CD8-positive, alpha-beta memory T cell (primary cell): ENCODE measurements at places on chromosomes 5 and 9.
A peak's percentile ranks its signal among the peaks of the same experiment; 100 is the strongest.

DNA sequence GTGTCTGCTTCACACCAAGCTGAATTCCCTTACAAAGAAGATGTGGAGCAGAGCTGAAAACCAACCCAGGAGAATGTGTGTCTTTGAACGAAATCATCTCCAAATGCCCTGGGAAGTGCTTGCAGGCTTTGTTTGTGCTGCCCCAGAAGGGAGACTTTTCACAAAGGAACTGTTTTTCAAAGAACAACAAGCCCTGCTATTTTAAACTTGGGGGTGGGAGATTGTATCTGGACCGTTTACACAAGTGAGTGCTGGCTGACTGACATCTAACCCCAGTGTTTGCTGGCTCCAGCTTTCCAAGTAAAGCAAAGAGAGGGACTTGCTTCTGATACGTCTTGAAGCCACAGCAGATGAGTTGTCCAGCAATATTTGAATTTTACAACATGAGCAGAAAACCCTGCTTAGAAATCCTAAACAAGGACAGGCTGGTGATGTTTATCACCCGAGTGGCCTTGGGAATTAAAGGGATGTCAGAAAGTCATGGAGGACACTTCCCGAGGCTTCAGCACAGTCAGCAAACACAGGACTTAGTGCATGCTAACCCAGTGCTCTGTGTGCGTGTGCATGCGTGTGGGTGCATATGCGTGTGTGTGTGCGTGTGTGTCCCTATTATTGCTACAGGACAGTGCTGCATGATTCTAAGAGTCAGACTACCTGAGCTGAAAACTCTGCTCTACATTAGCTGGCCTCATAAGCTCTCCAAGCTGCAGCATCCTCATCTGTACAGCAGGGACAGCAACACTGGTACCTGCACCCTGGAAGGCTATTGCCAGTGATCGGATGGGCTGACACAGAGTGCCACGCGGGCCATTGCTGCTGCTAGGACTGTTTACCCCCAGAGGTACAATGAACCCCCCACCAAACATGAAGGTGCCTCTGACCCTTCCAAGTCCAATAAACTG lies 1.4 kb downstream of the ADAMTS12 start:
- H3K27me3 ChIP-seq = peaks cover 5% of the 10 kb centered on the region
- no peak overlapping the region for H3K27ac ChIP-seq
- DNase-seq = no peak
- H3K36me3 ChIP-seq = no peaks in the 10 kb centered on the region
- H3K4me3 ChIP-seq = no peak overlapping the region

DNA sequence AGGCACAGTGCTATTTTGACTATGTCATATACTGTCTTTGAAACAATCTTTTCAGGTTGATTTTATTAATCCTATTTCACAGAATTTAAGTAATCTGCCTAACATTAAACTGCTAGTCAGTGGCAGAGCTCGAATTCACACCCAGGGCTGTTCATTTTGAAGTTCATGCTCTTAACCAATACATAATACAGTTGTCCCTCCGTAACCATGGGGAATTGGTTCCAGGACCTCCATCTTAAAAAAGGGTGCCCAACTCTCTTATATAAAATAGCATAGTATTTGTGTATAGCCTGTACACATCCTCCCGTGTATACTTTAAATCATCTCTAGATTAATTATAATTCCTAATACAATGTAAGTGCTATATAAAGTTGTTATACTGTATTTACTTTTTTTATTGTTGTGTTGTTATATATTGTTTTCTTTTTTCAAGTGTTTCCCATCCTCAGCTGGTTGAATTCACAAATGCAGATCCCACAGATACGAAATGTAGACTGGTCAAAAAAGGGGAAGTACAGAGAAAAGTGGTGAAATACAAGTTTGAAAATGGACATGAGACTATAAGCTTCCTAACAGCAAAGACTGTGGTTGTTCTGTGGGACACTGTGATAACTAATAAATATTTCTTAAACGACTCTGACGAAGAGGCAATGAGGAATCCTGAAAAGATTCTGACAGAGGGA lies 18.3 kb downstream of the RFX3 start:
- no peaks in the 10 kb centered on the region for H3K36me3 ChIP-seq
- H3K4me3 ChIP-seq = no peak overlapping the region
- peak overlapping the region; percentile 53 for H3K27ac ChIP-seq
- peaks cover 15% of the 10 kb centered on the region for H3K4me1 ChIP-seq

- DNase-seq = no peak
- no peak overlapping the region for H3K4me3 ChIP-seq
- no peaks in the 10 kb centered on the region for H3K27me3 ChIP-seq
- no peaks in the 10 kb centered on the region for H3K4me1 ChIP-seq
- no peaks in the 10 kb centered on the region for H3K36me3 ChIP-seq
Observed at GRCh38 chr9:135463140-135463539, 16.4 kb upstream of the PPP1R26 start.

GRCh38 chr9:3528451-3528850 lies 2.6 kb upstream of the RFX3 start:
- H3K36me3 ChIP-seq = no peaks in the 10 kb centered on the region
- peaks cover 52% of the 10 kb centered on the region for H3K4me1 ChIP-seq
- H3K27me3 ChIP-seq = no peaks in the 10 kb centered on the region
- DNase-seq = peak; percentile 52
- H3K27ac ChIP-seq = peak overlapping the region; percentile 100

GRCh38 chr9:105296877-105297287 lies 52.4 kb downstream of the SLC44A1 start:
- H3K4me1 ChIP-seq = no peaks in the 10 kb centered on the region
- peaks cover 3% of the 10 kb centered on the region for H3K36me3 ChIP-seq
- no peak for DNase-seq
- no peak overlapping the region for H3K4me3 ChIP-seq
- H3K27ac ChIP-seq = no peak overlapping the region

DNA sequence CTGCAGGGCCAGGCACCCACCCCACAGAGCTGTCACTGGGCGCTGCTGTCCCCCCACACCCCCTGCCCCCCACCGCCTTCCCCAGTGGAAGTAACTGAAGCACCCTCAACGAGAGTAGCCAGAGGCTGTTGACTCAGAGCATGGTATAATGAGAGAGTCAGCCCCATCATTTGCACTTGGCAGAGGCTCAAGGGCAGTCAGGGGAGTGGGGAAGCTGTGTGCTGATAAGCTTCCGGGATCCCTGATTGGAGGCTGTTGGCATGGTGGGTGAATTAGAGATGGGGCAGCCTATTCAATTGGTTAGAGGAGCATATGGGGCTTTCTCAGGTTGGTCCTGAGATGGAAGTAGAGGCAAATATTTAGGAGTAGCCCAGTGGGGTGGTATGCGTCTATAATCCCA lies 77.1 kb upstream of the GOLM1 start:
- H3K4me3 ChIP-seq = no peak overlapping the region
- H3K36me3 ChIP-seq = no peaks in the 10 kb centered on the region

- no peak for DNase-seq
- no peaks in the 10 kb centered on the region for H3K36me3 ChIP-seq
- H3K4me1 ChIP-seq = no peaks in the 10 kb centered on the region
- H3K27me3 ChIP-seq = no peaks in the 10 kb centered on the region
Observed at GRCh38 chr5:2914981-2915484, 163.6 kb upstream of the IRX2 start.

DNA sequence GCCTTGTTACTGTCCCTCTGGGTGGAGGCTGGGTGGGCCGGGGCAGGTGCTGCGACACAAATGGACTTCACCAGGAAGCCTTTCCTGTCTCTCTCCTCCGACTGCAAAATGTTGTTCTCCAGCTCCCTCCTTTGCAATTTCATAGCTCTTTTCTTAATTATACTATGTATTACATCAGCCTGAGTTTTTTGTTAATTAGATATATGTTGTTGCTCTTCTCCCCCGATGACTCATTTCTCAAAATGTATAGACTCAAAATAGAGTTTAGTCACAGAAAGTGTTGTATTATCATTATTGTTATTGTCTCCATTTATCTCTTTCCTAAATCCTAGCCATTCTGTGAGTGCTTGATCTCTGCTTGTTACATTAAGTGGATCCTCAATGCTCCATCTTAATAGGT lies 122.4 kb upstream of the OSMR start:
- no peaks in the 10 kb centered on the region for H3K4me1 ChIP-seq
- no peak for DNase-seq
- H3K4me3 ChIP-seq = no peak overlapping the region
- H3K27ac ChIP-seq = no peak overlapping the region
- H3K36me3 ChIP-seq = no peaks in the 10 kb centered on the region

GRCh38 chr5:95432779-95433178 lies 41.6 kb downstream of the FAM81B start:
- H3K4me3 ChIP-seq = no peak overlapping the region
- H3K4me1 ChIP-seq = no peaks in the 10 kb centered on the region
- H3K27me3 ChIP-seq = no peaks in the 10 kb centered on the region
- DNase-seq = no peak
- no peaks in the 10 kb centered on the region for H3K36me3 ChIP-seq

GRCh38 chr5:87560528-87560927 lies 147.8 kb upstream of the CCNH start:
- H3K4me3 ChIP-seq = no peak overlapping the region
- no peak overlapping the region for H3K27ac ChIP-seq
- no peaks in the 10 kb centered on the region for H3K4me1 ChIP-seq
- no peak for DNase-seq

DNA sequence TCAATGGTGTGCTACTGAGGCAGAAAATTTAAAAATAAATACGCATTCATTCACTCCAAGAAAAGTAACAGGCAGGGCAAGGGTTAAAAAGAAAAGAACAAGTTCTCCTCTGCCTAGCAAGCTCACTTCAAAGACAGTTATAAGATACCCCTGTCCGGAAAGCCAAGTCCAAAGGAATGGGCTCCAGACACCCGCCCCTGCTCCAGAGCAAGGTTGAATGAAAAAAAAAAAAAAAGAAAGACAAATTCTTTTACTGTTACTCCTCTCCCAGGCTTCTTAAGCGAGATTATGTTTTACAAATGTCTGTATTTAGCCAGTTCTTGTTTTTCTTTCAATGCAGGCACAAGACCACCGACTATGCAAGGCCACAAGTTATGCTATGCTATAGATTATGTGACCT lies 9.1 kb upstream of the ANXA2R start:
- no peak for DNase-seq
- H3K27ac ChIP-seq = no peak overlapping the region
- peaks cover 5% of the 10 kb centered on the region for H3K4me1 ChIP-seq
- H3K27me3 ChIP-seq = no peaks in the 10 kb centered on the region
- no peak overlapping the region for H3K4me3 ChIP-seq

DNA sequence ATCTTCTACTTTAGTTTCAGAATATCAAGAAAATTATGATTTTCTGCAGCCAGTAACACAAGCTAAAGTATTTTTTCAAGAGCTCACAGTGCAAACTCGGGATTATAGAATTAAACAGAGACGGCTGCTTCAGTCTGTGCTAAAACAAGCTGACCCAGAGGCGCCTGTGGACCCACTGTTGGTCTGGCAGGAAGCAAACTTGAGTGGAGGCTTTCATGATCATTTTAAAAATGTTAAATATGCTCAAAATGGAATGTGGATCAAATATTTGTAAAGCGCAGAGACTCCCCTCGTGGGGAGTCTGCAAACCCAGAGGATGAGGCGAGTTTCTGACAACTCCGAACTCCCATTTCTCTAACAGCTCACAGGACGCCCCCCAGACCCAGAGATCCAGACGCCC lies 13.0 kb downstream of the ROR2 start:
- H3K4me1 ChIP-seq = no peaks in the 10 kb centered on the region
- H3K27me3 ChIP-seq = no peaks in the 10 kb centered on the region
- no peak for DNase-seq
- no peaks in the 10 kb centered on the region for H3K36me3 ChIP-seq
- no peak overlapping the region for H3K4me3 ChIP-seq
- H3K27ac ChIP-seq = no peak overlapping the region

DNA sequence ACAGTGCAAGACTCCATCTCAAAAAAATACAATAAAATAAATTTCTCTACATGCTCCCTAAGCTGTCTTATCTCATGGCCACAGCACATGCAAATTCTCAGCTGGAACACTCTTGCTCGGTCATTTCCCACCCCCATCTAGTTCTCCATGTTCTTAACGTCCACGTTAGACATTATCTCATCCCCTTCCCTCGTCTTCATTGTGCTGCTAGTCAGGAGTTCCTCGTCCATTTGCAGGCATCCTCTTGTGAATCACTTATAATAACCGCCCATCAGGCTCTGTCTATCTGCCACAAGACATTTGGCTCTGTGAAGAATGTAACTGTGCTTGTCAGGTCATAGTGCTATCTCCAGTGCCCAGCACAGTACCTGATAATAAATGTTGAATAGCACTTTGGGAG lies 32.9 kb upstream of the GOLGA1 start:
- no peak overlapping the region for H3K27ac ChIP-seq
- no peaks in the 10 kb centered on the region for H3K27me3 ChIP-seq
- no peaks in the 10 kb centered on the region for H3K4me1 ChIP-seq
- H3K4me3 ChIP-seq = no peak overlapping the region
- no peaks in the 10 kb centered on the region for H3K36me3 ChIP-seq

DNA sequence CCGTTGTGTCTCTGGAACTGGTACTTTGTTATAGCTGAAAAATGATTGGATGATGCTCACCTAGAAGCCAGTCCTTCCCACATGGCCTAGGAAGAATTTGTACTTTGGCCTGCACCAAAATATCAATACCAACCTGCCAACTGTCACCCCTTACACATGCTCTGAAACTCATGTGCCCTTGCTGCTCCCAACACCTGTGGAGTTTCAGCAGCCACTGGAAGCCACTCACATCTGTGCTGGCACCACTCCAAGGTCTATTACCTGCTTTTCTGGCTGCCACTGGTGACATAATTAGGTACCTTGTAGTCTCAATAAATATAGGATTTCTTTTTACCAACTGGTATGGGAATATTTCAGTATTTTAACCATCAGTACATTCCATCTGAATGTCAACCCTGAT lies 363.6 kb downstream of the SH3GL2 start:
- no peak overlapping the region for H3K27ac ChIP-seq
- H3K4me3 ChIP-seq = no peak overlapping the region
- no peaks in the 10 kb centered on the region for H3K4me1 ChIP-seq
- H3K27me3 ChIP-seq = no peaks in the 10 kb centered on the region
- no peaks in the 10 kb centered on the region for H3K36me3 ChIP-seq
- DNase-seq = no peak

- DNase-seq = no peak
- no peaks in the 10 kb centered on the region for H3K36me3 ChIP-seq
- peaks cover 27% of the 10 kb centered on the region for H3K4me1 ChIP-seq
Observed at GRCh38 chr5:141876628-141877355, 1.4 kb downstream of the PCDH1 start.

DNA sequence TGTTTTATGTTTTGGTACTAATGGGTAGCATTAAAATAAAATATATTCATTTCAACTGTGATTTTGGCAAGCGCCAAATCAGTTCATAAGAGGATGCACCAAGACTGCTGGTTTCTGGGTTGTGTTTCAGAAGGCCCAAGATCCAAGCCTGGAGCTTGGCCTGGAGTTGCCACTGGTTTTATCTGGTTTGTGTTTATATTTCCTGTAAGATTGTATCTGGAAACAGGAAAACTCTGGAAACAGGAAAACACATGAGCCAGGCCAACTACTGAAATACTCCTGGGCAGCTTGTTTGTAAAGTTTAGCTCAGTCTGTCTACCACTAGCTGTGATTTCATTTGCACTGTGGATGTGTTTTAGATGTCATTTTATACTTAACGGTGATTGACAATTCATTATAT lies 5.5 kb downstream of the FSTL4 start:
- H3K27me3 ChIP-seq = peaks cover 11% of the 10 kb centered on the region
- no peak overlapping the region for H3K27ac ChIP-seq
- H3K4me3 ChIP-seq = no peak overlapping the region
- DNase-seq = no peak

- no peak for DNase-seq
- no peaks in the 10 kb centered on the region for H3K4me1 ChIP-seq
- no peaks in the 10 kb centered on the region for H3K27me3 ChIP-seq
Observed at GRCh38 chr5:107551088-107551487, 119.6 kb downstream of the EFNA5 start.

GRCh38 chr5:110630350-110630749 lies 96.1 kb downstream of the TMEM232 start:
- H3K27me3 ChIP-seq = no peaks in the 10 kb centered on the region
- H3K27ac ChIP-seq = no peak overlapping the region
- no peak for DNase-seq
- H3K4me1 ChIP-seq = no peaks in the 10 kb centered on the region
- no peak overlapping the region for H3K4me3 ChIP-seq
